ENCODE measurements at places on chromosomes 7 and 10.

GRCh38 chr10:9510626-9511025 is 1456.1 kb downstream of the GATA3 start:
- no peak for DNase-seq

- DNase-seq = no peak
These were observed 111.1 kb downstream of the TNS3 start for GRCh38 chr7:47470567-47471357.

DNA sequence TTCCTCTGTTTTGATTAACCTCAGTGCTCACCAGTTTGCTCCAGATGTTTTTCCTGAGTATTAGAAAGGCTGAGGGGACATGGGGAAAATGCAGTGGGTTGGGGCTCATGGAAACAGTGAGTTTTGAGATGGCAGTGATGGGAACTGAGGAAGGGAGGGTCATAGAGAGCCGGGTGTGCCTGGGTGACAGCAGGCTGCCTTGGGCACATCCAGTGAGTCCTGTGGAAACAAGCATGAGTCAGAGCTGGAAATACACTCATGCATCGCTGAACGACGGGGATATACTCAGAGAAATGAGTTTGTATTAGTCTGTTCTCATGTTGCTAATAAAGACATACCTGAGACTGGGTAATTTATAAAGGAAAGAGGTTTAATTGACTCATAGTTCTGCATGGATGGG is 202.2 kb downstream of the TMEM178B start:
- no peak for DNase-seq

- DNase-seq = no peak
These were observed 279.7 kb upstream of the PLPP4 start for GRCh38 chr10:120177330-120177729.

GRCh38 chr7:121313220-121313792 is 15.5 kb upstream of the WNT16 start:
- DNase-seq = no peak

- DNase-seq = peak; percentile 18
These were observed 89.6 kb downstream of the CABCOCO1 start for GRCh38 chr10:61752111-61753011.

GRCh38 chr10:28307267-28307666 is 4.4 kb upstream of the MPP7 start:
- no peak for DNase-seq

DNA sequence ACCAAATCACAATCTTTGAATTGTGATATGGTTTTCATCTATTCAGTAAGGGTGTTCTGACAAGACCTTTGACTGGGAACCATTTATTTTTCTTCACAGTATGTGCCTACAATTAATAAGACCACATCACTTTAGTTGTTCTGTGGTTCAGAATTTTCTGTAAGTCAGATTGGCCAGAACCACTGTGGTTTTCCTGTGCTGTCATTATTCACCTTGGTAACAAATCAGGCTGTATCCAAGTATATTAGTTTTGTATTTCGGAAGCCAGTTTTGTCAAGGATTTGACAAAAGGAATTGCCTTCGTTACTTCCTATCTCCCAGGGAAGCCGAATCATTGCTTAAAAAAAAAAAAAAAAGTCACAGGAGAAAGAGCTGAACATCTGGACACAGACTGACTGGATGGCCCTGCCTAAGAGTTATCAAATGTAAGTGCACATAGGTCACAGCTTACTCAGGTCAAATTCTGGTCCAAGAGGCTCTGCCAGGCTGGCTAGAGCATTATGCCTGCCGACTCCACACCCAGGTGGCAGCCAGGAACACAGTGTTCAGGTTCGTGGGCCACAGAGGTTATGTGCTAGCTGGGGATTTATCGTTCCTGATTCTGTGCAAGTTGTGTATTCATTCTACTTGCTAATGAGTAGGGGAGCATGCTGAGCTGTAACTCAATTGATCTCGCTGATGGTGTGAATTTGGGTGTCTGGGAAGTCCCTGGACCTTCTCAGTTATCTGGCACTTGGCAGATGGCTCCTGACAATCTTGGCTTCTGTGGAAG is 175.3 kb downstream of the JAZF1 start:
- DNase-seq = no peak

DNA sequence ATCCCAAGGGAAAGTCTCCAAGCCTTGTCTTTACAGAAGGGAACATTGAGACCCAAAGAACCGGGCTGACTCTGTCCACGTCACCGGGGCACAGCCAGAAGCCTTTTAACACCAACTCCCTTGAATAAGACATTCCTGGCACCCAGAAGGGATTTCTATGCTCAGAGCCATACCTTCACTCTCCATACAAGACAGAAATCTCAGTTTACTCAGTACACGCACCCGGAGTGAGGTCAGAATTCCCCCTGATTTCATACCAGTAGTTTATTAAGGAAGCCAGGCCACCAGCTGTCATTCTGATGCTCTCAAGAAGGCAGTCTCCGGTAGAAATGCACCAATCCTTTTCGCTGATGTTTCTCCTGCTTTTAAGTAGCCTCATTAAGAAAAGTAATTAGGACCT is 134.2 kb upstream of the KCNMA1 start:
- no peak for DNase-seq

DNA sequence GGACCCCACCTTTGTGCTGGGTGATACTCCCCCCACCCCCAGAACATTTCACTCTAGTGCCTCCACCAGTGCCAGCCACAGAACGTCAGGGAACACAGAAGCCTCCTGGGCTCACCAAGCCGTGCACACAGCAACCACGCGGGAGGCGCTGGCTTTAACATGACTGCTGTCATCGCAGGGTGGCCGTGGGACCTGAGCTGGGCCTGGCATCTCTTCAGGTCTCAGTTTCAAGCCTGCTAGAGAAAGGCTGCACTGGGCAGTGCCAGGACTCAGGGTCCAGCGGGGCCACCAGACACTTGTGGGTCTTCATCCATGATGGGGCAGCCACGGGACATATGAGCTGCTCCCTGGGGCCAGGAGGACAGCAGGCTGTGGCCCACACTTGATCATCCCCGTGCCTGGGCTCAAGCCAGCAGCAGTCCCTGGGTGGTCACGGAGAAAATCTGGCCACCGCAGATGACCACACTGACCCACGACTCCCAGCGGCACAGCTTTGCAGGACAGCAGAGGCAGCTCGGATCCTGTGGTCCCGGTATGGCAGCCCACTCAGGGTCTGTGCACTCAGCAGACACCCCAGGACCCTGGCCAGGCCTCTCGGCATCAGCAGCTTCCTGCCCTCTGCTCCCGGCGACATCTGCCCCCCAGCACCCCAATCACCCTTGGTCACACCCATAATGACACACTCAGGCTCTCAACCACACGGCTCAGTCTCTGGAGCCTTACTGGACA is 44.2 kb downstream of the CAMK2B start:
- DNase-seq = no peak

DNA sequence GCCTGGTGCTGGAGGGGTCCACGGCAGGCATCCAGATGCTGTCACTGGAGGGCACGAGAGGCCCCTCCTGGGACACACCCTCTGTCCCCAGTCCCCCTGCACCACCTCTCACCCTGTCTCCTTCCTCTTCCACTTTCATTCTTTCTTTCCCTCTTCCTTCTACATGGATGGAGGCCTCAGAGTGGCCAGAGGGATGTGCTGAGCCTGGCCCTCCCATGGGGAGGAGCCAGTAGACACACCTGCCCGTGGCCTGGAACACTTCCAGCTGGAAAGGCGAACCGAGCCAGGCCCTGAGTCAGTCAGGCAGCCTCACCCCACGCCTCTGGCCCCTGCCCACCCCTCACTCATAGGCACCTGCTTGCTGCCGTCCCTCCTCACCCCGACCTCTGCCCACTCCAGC is 55.9 kb upstream of the MXI1 start:
- no peak for DNase-seq

DNA sequence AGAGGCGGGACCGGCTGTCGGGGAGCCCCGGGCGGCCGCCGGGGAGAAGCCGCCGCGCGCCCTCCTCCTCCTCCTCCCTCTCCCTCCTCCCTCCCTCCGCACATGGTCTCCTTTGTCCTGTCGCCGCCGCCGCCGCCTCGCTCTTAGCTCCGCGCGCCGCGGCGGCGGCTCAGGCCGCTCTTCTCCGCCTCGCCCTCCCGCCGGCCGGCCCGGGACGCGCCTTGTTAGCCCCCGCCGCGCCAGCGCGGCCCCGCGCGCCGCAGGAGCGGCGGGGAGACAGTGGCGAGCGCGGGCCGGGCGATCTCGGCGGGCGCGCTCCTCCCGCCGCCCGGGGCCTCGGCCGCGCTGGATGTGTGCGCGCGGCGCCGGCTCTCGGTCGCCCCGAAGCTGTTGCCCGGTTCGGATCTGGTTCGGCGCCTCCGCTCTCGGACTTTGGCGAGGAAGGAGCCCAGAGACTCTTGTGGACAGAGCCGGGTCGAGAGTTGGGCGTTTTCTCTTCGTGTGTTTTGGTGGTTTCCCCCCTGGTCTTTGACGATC is 437.4 kb upstream of the GALNT17 start:
- DNase-seq = peak; percentile 22

- no peak for DNase-seq
These were observed 72.2 kb downstream of the CH25H start for GRCh38 chr10:89134963-89135362.

DNA sequence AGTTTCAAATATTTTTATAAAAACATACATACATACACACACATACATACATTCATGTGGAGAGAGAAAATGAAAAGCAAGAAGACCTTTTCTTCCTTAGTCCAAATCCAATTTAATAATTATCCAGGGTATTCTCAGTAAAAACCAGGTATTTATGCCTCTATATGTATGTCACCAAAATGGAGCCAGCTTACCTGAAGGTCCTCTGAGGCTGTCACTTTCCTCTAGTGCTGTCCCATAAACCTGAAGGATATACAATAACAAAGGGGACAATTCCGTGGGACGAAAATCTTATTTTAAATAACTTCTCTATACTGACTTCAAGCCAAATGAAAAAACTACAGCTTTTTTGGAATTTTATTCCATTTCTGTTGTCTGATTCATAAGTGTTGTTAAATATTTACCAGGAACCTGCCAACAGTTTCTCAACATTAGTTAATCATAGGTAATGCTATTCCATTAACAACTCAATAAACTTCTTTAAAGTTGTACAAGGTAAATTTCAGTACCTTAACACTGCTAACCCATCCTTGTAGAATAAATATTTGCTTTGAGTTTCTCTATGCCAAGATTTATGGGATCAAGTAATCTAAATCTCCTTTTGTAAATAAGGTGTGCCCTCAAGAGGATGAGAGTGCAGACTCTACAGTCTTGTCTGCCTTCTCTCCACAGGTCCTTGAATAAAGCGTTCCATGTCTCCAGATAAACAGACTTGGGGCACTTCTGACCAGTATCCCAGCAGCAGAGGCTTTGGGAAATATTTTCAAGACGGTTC is 260.3 kb downstream of the AHR start:
- no peak for DNase-seq

GRCh38 chr7:128420773-128421172 is 11.0 kb upstream of the IMPDH1 start:
- no peak for DNase-seq

DNA sequence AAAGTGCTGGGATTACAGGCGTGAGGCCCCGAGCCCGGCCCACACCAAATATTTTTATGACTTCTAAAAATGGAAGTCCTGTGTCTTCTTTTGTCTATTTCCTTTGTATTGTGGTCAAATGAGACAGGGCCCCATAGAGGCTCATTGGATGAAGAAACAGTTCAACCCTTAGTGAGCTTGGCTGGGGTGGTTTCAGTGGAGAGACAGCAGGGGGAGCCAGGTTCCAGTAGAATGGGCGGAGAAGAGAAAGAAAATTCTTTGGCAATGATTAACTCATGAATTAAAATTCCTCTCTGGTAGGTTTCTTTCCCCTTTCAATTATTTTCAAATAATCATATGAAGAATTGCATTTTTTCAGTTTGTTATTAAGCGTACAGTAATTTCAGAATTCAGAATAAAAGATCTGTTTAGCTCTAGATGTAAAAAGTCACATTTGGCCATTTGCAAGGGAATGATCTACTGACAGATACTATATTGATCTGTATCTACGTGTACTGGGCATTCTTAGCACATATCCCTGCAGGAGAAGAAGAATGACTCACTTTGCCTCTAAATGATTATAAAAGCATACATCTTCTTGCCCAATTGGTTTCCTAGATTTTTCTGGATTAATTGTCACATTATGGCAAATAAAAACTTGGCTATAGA is 43.2 kb downstream of the PNLIPRP3 start:
- DNase-seq = no peak

DNA sequence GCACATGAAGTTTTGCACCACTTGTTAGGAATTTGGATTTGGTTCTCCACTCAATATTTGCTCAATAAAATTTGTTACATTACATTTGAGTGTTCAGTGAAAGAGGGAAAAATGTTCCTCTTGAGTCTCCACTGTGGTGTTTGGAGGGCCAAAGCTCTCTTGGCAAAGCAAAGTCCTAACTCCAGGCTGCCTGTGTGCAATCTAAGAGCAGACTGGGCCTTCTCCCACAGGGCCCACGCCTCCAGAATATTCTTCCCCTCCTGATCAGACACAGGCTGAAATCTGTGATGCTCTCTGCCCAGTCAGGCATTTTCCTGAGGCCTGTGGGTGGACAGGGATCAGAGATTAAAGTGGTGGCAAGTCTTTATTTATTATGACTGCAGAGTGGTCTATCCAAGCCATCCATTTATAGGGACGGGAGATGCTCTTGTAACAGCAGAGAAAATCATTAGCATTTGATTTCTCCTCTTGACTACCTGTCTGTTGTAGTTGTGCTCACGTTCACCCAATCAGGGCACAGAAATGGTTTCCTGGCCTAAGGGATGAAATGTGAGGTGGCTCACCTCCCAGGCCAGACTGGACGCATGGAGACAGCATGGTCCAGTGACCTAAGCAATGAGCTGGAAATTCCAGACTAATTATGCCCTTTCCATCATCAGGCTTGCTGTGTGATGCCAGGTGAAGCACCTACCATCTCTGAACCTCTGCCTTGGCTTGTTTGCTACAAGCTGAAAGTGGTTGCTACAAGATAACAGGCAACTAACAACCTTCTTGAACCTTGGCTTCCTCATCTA is 147.1 kb upstream of the NRBF2 start:
- DNase-seq = no peak

DNA sequence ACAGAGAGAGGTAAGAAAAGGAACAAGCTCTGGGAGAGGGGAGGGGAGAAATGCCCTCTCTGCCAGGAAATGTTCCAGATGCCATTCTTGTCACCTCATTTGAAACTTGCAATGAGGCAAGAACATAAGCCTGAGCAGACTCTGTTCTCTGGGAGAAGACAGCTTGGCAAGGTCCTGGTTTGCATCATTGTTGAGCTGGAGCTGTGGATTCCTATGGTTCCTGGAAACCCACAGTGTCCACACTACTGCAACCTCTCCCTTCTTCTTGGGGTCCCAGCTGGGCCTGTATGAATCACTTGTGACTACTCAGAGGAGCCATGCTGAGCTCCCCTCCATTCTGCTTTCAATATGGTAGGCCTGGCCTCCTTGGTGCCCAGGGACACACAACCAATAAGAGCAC is 60.8 kb upstream of the HECTD2 start:
- no peak for DNase-seq

DNA sequence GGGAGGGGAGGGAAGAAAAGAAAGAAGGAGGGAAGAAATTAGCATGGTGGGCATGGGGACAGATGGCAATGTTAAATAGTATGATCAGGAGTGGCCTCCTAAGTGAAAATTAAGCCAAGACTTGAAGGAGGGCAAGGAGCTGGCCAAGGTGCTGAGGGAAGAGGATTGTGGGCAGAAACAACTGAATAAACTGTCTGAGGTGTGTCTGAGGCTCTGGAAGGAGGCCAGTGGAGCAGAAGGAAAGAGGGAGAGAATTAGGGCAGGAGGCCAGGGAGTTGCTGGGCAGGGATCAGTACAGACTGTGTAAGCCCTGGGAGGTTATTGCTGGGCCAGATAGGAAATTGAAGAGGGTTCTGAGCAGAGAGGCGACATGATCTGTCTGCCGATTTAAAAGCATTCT is 40.6 kb upstream of the VKORC1L1 start:
- DNase-seq = no peak

All from CD4-positive, alpha-beta T cell treated with Interleukin-17A for 1 hour (primary cell).